ENCODE measurements at places on chromosomes 13 and 19.
A peak's percentile ranks its signal among the peaks of the same experiment; 100 is the strongest.

DNA sequence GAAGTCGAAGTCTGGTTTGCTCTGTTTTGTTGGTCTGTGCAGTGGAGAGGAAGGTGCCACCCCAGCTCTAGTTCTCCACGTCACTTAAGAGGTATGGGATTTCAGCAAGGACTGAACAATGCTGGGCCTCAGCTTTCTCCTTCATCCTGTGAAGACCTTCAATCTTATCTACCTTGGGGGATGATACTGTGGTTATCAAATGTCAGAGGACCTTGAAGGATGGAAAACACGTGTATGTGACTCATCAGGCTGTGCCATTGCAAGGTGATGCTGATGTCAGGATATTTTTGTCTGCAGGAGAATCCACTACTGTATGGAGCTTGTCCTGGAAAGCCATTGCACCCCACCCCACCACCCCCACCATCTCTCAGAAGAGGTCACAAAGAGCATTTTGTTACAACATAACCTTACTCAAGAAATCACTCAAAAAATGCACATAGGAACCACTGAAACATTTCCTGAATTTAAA lies 81.4 kb upstream of the UQCRFS1 start:
- no peak for DNase-seq

- peak; percentile 62 for DNase-seq
Measured at GRCh38 chr13:30331331-30331771, 24.0 kb upstream of the KATNAL1 start.

DNA sequence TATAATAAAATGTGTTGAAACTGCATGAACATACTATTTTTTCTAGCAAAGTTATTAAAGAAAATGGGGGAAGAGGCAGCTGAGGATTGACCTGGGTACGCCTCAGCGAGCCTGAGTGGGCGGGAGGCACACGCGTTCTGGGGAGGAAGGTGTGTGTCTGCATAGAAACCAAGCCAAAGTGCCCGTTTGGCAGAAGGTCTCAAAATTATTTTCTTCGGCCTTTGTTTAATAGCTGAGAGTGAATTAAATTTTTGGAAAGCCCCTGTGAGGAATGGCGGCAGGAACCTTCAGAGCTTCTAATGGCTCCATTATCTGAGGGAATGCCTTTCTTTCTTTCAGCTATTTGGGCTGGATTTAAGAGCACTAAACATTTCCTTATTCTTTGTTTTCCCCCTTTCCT lies 5.2 kb downstream of the ZIC2 start:
- DNase-seq: no peak

DNA sequence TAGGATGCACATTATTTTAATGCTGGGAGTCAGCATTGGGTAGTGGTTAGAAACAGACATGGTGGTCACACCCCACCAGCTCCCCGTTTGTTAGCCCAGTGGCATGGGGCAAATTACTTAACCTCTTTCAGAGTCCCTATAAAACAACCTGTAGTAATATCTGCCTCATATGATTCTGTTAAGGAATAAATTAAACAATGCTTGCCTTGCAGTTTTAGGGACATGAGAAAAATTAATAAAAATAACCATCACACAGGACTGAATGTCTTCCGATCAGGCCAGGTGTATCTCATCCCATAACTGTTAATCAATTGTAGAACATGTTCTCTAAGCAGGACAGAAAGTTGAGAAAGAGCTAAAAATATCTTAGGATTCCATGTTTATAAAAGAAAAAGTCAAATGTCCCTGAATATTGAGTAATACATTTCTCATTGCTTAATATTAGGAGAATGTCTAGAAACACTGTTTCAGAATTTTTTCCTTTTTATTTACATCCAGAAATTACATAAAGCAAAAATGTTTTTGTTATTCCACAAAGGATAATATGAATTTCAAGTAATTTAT lies 196.5 kb downstream of the GPC6 start:
- DNase-seq: peak; percentile 9

DNA sequence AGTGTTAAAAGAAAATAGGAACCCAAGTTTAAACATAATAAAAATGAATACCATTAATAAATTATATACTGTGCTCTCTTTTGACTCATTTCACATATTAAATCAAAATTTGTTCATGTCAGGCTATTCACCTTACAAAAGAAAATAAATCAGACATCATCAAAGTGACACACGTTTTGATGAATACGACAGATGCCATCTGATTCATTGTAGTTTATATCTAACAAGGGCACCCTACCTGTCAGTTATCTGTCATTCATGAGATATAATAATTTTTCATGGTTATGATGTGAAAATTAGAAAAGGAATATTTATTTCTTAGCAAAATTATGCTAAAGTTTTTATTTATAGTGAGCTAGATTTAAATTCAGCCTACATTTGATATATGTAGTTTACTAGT lies 188.1 kb upstream of the PCDH17 start:
- DNase-seq: no peak

GRCh38 chr13:43757266-43757665 lies 29.5 kb downstream of the ENOX1 start:
- DNase-seq: no peak

GRCh38 chr13:98801626-98802418 lies 49.4 kb upstream of the SLC15A1 start:
- no peak for DNase-seq

DNA sequence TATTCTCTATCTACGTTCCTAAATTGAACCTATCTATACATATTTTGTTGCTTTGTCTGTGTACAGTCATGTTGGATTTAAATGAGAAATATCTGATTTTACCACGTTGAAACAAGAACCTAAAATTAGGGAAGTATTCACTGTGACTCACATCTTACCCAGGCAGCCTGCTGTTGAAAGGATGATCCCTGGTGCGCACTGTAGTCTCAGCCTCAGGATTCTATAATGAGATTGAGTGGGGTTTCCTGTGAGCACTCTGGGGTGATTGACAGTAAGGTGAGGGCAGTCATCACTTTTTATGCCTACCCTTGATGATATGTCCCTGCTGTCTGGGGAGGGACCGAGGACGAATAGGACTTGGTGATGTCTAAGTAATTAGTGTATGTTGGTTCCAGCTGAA lies 35.4 kb downstream of the PCCA start:
- DNase-seq: no peak

- DNase-seq: peak; percentile 50
Measured at GRCh38 chr13:41651413-41652058, 194.2 kb downstream of the RGCC start.

- DNase-seq: no peak
Measured at GRCh38 chr13:62130062-62130970, 714.7 kb upstream of the PCDH20 start.

DNA sequence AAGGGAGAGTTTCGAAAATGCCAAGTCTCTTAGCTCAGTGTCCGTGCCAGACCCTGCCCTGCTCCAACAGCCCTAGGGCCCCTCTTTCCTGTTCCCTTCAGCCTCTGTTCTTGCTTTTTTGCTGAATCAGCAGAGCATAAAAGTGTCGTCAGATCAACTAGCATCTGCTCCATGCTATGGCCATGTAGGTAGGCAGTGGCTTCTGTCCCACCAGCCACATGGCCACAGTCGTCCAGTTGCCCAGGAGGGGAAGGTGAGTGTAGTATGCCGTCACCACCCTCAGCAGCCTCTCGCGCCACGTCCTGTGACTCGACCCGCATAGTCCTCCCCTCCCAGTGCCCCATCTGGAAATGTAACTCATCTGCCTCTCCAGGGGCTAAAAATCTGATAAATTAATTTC lies 50.9 kb upstream of the ATP11A start:
- DNase-seq: no peak

GRCh38 chr13:43156916-43157315 lies 133.5 kb downstream of the DNAJC15 start:
- no peak for DNase-seq

GRCh38 chr13:60794751-60795150 lies 397.7 kb downstream of the TDRD3 start:
- DNase-seq: no peak

- no peak for DNase-seq
Measured at GRCh38 chr19:30871979-30872378, 477.3 kb downstream of the TSHZ3 start.

DNA sequence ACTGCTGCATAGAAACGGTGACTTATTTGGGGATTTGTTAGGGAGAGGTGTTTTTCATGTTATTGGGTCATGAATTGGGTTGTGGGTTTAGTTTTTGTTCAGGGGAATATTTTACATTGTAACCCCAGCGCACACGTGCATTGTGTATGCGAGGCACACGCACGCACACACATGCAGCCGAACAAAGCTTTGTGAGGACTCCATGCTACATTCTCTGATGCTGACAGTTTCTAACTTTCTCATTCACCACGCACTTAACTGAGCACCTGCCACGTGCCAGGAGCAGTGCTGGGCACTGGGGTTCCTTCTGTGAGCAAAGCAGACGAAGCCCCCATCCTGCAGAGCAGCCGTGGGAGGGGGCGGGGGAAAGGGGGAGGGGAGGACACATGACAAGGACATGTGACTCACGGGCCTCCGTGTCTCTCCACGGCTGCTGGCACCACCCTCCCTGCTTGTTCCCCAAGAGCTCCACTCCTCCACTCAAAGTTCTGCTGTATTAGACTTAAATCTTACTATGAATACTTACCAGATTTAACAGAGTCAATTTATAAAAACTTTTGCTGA lies 55.6 kb downstream of the SLC7A9 start:
- no peak for DNase-seq

GRCh38 chr13:51440381-51440780 lies 12.5 kb downstream of the INTS6 start:
- DNase-seq: no peak

DNA sequence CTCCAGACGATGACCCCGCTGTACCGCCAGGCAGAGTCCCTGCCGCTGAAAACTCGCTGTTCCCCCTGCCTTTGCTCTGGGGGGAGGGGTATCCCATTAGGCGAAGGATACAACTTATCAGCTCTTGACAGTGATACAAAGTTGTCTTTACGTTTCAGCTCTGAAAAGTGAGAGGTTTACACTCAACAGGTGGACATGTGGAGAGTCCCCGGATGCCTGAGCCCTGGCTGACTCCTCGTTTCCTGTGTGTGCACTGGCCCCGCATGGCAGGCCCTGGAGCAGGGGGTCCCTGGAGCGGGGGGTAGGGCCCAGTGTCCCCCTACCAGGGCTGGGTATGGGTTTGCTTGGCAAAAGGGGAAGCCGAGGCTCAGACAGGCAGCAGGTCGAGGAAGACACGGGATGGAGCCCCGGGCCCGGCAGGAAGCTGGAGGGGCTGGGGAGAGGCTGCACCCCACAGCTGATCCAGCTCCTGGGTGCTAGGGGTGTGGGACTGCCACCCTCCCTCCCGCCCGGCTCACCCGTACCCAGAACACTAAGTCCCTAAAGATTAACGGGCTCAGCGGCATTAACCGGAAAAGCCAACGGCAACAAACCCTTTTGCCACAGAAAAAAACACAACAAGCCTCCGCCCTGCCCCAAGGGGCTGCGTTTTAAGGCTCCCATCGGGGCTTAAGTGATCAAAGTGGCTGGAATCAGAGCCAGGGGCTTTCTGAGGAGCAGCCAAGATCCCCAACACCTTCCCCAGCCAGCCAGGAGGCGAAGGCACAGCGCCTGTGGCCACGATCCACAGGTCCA lies 5.6 kb downstream of the TCF3 start:
- DNase-seq: no peak

DNA sequence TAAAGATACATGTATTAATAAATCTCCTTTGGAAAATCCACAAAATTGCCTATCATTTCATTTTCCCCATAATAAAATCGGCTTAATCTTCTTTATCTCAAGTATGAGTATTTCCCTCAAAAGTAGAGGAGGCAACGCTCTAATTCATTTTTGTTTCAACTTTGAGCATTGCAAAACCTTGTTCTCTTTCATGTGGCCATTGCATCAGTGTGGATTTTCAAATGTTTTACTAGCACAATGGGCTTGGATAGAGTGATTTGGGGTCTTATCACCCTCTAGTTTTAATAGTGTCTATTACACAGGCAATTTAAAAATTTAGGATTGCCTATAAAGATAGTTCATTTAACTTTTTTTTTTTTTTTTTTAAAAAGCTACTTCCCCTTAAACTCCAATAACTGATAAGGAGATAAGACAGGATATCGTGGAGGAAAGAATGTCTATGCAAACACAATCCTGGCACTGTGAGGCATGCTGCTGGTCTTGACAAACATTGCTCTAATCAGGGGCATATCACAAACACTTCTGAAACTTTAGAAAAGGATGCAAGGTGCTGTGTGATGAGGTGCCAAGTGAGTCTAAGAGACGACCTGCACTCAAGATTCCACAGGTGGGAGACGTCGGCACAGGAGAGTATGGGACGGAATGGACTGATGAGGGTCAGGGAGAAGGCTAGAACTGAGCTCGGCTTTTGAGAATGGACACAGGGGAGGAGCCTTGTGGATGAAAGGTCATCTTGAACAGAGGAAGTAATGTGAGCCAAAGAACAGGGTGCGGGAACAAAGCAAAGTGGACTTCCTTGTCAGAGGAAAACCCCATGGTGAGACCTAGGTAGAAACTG lies 199.7 kb downstream of the IRS2 start:
- no peak for DNase-seq

DNA sequence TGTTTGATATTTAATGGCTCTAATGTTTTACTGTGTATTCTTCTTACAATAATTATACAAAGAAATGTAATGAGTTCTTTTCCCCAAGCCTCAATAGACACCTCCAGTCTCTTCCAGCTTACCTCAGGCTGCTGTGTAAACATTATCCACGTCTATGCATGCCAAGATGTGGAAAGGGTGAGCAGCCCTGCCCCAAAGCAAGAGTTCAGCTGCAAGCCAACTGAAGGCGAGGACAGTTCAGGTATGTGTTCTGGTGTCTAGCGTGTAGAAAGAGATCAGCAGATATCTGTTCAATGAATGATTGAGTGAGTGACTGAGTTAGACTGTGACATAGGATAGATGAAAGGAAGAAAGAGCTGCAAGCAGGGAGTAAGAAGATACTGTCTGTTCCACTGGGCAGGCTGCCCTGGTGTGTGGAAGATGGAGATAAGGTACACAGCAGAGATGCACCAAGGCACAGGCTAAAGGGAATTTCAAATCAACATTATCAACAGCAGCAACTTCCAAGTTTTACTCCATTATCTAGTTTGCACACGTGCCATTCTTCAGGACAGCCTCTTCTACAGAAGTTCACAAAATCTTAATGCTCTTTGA lies 66.0 kb downstream of the LATS2 start:
- DNase-seq: no peak

- DNase-seq: no peak
Measured at GRCh38 chr13:111640476-111640875, 320.0 kb downstream of the TEX29 start.

GRCh38 chr19:55080968-55081769 lies 5.5 kb downstream of the EPS8L1 start:
- peak; percentile 73 for DNase-seq

DNA sequence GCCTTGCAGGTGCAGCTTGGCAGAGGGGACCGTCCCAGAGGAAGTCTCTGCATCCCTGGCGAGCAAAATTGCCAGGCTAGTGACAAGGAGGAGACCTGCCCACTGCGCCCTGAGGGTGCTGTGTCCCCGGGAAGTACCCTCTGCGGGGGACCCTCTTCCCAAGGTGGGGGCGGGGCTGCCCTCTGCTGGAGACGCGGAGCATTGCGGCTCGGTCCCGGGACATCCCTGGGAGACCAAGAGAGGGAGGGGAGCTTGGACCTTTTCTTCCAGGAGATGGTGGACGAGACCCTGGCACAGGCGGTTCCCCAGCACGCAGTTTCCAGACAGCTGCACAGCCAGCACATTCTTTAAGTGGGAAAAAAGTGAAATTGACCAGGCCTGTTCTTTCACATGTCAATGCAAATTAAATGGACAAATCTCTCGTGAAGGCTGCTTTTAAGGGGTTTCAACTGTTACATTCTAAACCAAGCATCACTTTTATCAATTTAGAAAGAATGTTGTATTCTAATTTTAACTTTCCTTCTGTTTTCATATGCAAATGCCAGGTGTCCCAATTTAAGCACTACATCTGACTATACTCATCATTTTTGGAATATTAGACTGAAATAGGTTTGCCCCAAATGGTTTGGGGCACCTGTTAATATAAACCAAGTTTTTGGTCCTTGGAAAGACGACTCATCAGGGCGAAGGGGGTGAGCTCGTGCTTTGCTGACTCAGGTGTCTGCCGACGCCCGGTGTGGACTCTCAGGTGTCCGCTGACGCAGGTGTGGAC lies 60.7 kb downstream of the MCF2L start:
- DNase-seq: peak; percentile 3
